ENCODE measurements at places on chromosomes 7 and 10. TPM values are rescaled to one million over a fixed set of nuclear protein-coding genes. Genes with fewer than 3 reads are reported as not detected.
A peak's percentile ranks its signal among the peaks of the same experiment; 100 is the strongest.

DNA sequence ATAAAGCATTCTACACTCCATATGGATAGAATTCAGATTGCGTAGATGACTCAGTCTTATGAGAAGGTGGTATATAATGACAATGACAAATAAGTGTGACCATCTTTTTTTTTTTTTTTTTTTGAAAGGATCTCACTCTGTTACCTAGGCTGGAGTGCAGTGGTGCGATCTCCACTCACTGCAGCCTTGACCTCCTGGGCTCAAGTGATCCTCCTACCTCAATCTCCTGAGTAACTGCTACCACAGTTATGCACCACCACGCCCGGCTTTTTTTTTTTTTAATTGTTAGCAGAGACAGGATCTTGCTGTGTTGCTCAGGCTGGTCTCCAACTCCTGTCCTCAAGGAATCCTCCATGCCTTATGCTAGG is 43.2 kb upstream of the NRP1 start:
- DNase-seq = no peak

DNA sequence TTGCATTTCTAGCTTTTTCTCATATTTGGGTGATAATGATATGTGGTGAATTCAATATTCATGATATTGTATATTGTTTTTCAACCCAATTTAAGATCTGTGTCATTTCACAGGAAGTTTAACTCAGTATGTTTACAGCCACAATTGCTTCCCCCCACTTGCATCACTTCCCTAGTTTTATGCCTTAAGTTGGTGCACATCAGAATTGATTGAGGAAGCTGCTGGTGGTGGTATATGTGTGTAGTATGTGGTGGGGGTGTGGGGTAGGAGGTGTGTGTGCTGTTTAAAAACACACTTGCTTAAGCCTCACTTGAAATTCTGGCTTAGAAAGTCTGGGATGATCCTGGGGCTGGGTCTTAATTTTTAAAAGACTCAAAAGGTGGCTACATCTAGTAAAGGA is 245.1 kb upstream of the AOAH start:
- DNase-seq = peak; percentile 55

DNA sequence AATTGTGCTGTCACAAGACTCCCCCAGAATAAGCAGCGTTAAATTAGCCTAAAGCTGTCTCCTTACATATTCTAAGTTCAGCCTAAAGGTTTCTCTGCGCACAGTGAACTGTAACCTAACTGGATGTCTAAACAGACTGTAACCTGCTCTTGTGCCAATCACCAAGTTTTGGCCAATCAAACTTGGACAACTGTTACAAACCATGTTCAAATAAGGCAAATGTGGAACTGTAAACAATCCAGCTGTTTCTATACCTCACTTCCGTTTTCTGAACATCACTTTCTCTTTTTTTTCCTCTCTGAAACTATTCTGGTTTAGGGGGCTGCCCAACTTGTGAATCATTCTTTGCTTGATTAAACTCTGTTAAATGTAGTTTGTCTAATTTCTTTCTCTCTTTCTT is 252.2 kb upstream of the HABP2 start:
- no peak for DNase-seq

GRCh38 chr7:130090745-130091532 is 20.6 kb downstream of the KLHDC10 start:
- no peak for DNase-seq

DNA sequence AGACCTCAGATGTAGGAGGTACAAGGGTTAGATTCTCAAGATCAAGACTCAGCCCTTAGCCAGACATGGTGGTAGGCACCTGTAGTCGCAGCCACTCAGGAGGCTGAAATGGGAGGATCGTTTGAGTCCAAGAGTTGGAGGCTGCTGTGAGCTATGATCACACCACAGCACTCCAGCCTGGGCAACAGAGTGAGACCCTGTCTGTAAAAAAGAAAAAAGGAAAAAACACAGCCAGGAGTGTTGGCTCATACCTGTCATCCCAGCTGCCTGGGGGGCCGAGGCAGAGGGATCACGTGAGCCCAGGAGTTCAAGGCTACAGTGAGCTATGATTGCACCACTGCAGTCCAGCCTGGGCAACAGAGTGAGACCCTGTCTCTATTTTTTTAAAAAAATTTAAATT is 69.3 kb downstream of the GTF2IRD1 start:
- no peak for DNase-seq

DNA sequence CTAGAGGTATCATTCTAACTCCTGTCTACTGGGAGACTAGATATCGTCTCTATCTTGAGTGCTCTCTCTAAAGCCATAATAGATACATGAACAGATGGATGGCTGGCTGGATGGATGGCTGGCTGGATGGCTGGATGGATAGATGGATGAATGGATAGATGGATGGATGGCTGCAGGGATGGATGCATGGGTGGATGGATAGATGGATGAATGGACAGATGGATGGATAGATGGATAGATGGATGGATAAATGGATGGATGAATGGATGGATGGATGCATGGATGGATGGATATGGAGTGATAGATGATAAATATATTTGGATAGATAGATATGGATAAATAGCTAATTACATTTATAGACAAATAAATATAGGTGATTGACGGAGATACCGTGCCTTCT is 191.2 kb upstream of the KLF6 start:
- DNase-seq = no peak

DNA sequence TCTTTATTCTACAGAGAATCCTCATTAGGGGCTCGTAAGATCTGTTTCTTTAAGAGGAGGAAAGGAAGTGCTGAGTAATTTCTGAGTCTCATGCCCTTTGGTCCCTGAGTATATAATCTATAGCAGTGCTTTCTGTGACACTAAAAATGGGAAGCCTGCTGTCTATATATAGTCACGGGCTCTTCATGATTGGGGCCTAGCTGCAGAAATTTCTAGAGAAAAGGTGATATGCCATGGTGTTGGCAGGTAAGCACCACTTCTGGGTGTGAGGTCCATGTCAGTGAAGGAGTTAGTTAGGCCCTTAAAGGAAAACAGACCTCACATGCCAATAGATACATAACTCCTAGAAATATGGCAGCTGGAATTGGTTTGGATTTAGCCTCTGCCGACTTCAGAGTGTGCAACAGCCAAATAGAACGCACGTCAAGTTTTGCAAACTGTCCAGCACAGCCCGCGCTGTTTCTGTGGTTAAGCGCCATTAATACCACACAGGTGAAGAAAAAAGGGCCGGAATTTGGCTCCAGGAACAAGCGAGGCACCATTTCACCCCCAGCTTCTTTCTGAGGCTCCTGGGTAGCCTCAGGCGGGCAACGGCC is 123.2 kb downstream of the TACC2 start:
- DNase-seq = peak; percentile 72

- DNase-seq = no peak
Measured at GRCh38 chr10:1085258-1085657, 29.1 kb downstream of the WDR37 start.

- peak; percentile 70 for DNase-seq
Measured at GRCh38 chr7:150450491-150451001, at the start of gene GIMAP8. Gene GIMAP8 (plus strand): TSS chr7:150450630. CDS start chr7:150466699, 16,069 bp downstream.

GRCh38 chr10:71472912-71473311 is 76.2 kb downstream of the CDH23 start:
- DNase-seq = no peak

- peak; percentile 66 for DNase-seq
Measured at GRCh38 chr10:30645340-30645827, 15.8 kb upstream of the LYZL2 start.

GRCh38 chr7:4282434-4283223 is 399.5 kb upstream of the FOXK1 start:
- DNase-seq = no peak

DNA sequence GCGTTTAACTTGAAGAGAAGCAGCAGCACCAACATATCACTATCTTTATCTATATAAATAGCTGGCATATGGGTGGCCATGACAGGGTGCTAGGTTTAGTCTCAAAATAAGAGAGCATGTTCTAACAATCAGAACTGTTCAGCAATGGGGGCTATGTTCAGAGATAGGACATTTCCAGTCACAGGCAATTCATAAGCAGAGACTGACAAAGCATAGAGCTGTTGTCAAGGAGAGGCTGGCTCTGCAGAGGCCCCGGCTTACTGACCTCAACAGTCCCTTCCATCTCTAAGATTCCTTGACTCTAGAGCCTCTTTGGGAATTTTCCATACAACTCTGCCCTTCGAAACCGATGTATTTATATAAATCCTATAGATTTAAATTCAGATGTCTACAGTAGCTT is 17.2 kb downstream of the ANK3 start:
- no peak for DNase-seq

DNA sequence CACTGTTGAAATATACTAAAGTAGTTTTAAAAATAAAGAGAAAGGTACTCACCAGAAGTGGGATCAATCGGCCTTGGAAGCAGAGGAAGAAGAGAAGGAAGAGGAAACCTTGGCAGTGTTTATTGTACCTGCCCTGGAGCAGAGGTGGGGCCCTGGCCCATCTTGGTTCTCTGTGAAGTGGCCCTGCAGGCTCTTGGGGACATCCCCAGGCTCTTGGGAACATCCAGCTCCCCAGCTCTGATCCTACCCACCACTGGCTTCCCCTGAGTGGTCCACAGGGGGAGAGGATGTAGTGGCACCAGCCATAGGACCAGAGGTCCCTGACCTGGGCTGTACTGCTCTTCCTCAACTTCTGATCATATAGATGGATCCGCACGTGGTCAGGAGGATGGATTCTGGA is 22.3 kb upstream of the RET start:
- DNase-seq = no peak

GRCh38 chr10:73262105-73262730 is 9.8 kb upstream of the MRPS16 start:
- DNase-seq = peak; percentile 53

GRCh38 chr10:70866424-70866823 is 21.9 kb downstream of the PCBD1 start:
- DNase-seq = no peak

- DNase-seq = no peak
Measured at GRCh38 chr7:103574576-103574975, 128.6 kb upstream of the SLC26A5 start.

GRCh38 chr7:107387128-107387527 is 82.7 kb upstream of the GPR22 start:
- peak; percentile 71 for DNase-seq

DNA sequence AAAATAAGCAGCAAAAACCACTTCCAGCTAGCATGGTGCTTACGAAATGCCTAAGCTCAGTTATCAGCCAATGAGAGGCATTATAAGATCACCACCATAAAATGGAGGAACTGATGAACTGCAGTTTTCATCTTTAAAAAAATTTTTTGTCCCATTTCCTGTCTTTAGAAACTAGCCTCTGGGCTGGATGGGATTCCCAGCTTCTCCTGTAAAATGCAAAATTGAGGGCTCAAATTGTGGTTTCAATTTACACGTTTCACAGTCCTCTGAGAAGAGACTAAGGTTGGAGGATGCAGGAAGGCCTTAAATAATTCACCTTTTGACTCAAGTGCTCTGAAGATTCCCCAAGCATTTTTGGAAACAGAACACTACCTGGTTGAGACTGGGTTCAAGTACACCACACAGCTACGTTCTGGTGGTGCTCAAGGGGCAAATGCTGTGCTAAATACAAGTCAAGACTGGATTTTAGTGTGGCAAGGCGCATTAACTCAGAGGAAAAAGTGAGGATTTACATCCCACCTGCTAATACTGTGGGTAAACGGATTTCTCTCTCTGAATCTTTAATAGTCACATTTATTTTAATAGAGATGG is 951 bp downstream of the ZNF25 start:
- peak; percentile 11 for DNase-seq

GRCh38 chr7:148746135-148746534 is 47.4 kb downstream of the CUL1 start:
- no peak for DNase-seq

DNA sequence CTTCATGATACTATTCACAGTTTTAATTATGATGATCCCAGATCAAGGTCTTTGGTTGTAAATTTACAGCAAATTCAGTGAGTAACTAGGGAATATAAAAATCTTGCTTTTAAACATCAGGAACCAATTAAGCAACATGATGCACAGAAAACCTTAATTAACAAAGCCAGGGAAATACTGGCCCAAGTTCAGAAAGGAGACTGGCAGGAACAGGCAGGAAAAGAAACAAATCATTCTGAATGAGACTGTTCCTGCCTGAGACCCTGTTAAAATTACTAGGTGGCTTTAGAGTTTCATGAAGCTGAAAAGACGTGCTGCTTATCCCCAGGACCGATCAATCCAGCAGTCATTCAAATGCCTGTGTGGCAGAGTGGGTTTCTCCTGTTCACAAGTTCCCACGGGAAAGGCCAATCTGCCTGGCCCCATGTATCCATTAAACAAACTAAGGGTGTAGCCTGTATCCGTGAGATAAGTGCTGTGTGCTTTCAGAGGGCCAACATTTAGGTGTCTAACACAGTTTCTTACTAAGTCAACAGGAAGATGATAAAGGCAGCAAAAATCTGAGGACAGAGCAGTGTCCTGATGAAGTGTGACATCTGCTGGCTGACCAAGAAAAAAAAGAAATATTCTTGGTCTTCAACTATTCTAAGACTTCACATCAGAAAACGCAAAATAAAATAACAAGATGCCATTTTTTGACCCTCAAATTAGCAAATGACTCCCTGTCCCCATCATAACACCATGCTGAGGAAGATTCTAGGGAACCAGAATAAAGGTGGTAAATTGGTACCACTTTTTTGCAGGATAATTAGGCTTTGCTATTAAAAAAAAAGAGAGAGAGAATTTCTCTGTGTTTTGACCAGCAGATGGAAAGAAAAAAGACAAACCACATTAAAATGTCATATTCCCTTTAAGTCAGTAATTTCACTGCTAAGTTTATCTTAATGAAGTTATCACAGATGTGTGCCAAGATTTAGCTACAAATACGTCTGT is 34.2 kb downstream of the PUS7 start:
- peak; percentile 99 for DNase-seq

- DNase-seq = no peak
Measured at GRCh38 chr10:20624642-20625041, 272.5 kb downstream of the NEBL start.

- peak; percentile 12 for DNase-seq
Measured at GRCh38 chr10:120824881-120825309, 26.3 kb upstream of the WDR11 start.

- DNase-seq = no peak
Measured at GRCh38 chr10:93994438-93994801, 689 bp downstream of the PLCE1 start.

DNA sequence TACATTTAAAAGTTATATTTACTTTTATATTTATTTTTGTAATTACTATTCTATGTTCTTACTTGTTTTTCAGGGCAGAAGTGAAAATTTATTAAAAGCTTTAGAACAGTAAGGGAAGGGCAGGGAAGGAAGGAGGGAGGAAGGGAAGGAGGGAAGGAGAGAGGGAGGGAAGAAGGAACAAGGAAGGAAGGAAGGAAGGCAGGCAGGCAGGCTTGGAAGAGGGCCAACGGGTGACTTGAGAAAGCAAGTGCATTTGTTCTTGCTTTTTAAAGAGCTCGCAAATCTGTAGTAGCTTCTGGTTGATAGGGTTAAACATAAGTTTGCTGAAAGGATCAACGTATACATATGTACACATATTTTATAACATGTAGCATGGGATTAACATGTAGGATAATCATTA is 725.3 kb upstream of the FZD8 start:
- no peak for DNase-seq

The LRRC61 gene
- 18.0 TPM for total RNA-seq

The GIMAP2 gene
- total RNA-seq = 87.0 TPM

The TLL2 gene
- total RNA-seq = 0.17 TPM

The GPR146 gene
- 69.9 TPM for total RNA-seq
